ENCODE measurements at places on chromosomes 7 and 10. TPM values are rescaled to one million over a fixed set of nuclear protein-coding genes. Genes with fewer than 3 reads are reported as not detected.

CALHM1 gene
- not detected for total RNA-seq

DNA sequence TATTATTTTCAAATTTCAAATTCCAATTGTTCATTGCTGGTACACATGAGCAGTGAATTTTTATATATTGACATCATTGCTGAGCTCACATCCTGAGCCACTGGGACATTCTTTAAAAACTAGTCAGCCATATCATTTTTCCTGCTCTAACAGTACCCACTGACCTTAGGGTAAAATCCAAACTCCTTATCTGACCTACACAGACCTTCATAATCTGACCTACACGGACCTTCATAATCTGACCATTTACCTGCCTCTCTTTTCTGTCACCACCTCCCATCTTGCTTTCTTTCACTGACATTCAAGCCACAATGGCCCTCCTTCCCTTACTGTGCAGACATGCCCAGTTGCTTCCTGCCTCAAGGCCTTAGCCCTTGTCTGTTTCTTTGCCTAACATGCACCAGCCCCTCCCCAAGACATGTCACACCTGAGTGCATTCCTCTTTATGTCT lies 16.1 kb upstream of the CUZD1 start:
- no peak for DNase-seq

- no peak for DNase-seq
These were observed 15.3 kb downstream of the CALML3 start for GRCh38 chr10:5540080-5540479.

- no peak for DNase-seq
These were observed 45.5 kb downstream of the INSIG1 start for GRCh38 chr7:155343150-155343549.

VCL gene
- total RNA-seq: 165 TPM

DNA sequence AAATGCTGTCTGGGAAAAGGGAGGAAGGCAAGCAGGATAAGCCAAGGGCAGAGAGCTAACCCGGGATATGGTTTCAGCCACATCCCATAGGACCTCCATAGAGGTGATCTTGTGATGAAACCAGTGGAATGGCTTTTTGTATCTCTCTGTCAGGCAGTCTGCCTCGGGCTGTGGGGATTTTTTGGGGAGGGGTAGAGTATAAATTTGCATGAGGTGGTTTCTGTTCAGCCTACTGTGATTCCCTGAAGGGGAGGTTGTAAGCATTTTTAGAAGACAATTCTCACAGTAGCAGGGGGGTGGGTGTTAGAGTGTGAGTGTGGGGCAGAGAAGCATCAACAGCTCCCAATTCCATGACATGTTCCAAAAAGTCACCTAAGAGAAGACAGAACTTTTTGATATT lies 11.8 kb downstream of the OR9A2 start:
- DNase-seq: no peak

- DNase-seq: no peak
These were observed 175.3 kb upstream of the RHEB start for GRCh38 chr7:151694828-151695580.

DNA sequence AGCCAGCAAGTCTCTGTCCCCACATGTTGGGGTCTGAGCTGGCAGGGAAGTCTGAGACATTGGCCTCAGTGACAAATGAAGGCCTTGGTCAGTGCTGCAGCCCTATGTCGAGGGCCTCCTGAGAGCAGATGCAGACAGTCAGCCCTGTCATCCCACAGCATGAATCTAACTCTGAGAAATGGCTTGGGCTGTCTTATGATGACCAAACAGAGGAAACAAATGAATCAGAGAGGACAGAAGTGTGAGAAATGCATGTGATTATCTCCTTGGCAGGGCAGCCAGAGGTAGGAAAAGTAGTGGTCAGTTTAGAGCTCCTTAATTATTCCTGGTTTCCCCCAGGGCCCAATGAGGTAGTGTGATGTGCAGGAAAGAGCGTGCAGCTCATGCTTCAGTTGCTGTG lies 287.6 kb downstream of the SORCS3 start:
- no peak for DNase-seq

DNA sequence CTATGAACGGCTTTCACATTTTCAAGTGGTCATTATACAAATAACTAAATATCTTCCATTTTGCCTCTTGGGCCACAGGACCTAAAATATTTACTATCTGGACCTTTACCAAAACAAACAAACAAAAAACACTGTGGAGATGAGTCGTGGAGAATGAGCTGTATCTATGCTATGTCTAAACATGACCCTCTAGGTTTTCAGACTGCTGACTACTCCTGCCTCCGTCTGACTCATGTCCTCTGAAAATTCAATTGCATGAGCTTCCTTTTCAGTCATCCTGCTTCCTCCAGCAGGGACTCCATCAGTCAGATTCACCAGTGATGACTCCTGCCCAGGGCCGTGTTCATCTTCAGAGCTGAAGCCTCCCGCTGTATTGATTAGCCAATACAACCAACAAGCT lies 96.8 kb downstream of the COL28A1 start:
- no peak for DNase-seq

- no peak for DNase-seq
These were observed 43.2 kb downstream of the PANK1 start for GRCh38 chr10:89601728-89602361.

- no peak for DNase-seq
These were observed 217.7 kb upstream of the AOAH start for GRCh38 chr7:36942025-36942424.

C10orf67 gene
- total RNA-seq: 1.2 TPM

DNA sequence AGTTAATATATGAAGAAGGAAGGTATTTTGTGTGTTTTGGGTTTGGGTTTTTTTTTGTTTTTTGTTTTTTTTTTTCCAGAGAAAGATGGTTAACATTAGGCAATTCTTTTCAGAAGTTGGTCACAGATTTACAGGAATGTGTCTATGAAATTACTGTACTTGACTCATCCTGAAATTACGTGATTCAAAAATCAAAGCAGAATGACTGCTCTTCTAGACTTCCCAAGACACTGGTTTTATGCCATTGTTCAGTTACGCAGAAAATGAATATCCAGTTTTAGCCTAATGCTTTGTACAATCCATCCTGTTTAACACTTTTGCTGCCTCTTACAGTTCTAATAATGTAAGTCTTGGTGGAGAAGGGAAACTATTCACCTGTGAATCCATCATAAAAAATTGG lies 39.7 kb upstream of the CELF2 start:
- DNase-seq: no peak

GRCh38 chr7:81111358-81111757 lies 192.5 kb upstream of the SEMA3C start:
- DNase-seq: no peak

- no peak for DNase-seq
These were observed 39.2 kb upstream of the MKRN1 start for GRCh38 chr7:140518370-140519006.

GRCh38 chr7:150685219-150686029 lies at the start of gene GIMAP2:
GIMAP2 (plus strand) TSS chr7:150685706; CDS start chr7:150687060, 1,354 bp downstream.
- no peak for DNase-seq

GRCh38 chr10:121339114-121339513 lies 259.1 kb downstream of the FGFR2 start:
- no peak for DNase-seq

GRCh38 chr10:34689053-34689452 lies 126.0 kb downstream of the PARD3 start:
- no peak for DNase-seq

- no peak for DNase-seq
These were observed 10.5 kb upstream of the MTPAP start for GRCh38 chr10:30359373-30360206.

DNA sequence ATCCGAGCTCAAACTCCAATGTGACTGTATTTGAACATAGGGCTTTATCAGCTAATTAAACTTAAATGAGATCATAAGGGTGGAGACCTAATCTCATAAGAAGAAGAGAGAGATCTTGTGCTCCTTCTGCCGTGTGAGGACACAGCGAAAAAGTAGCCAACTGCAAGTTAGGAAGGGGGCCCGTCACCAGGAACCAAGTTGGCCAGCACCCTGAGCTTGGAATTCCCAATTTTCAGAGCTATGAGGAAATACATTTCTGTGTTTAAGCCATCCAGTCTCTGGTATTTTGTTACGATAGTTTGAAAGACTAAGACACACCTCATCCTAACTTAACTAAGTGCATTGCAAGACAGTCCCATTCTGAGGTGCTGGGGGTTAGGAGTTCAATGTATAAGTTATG lies 14.1 kb upstream of the WDR86 start:
- no peak for DNase-seq

- no peak for DNase-seq
These were observed 31.8 kb upstream of the GPAM start for GRCh38 chr10:112215342-112215774.

TRIM50 gene
- total RNA-seq: 0.71 TPM

CXCL12 gene
- 394 TPM for total RNA-seq

WNT2 gene
- total RNA-seq: 0.31 TPM

DNA sequence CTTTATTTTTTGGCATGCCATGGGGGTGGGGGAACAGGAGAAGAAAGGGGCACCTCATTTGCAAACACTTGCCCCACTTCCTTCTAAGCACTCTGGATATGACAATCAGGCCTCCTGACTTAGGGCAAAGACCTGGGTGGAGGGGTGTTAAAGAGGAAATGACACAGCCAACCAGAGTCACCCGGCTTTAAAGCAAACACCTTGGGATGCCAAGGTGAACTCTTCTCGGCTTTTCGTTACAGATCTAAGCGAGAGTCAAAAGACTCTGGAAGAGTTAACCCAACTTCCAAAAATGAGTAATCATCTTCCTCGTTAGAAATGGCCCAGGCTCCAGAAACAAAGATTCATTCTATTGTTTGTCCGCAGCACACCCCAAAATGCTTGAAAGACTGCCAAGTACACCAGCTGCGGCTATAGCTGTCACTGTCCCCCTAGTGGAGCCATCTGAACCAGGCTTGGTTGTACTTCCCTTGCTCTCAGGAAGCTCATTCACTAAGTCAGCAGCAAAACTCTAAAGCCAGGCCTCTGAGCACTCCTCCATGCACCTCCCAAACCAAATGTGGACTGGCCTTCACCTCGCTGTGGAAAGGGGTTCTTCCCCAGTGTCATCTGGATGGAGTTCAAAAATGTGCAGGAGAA lies 24.8 kb downstream of the FAM53B start:
- DNase-seq: peak; percentile 83

- no peak for DNase-seq
These were observed 65.8 kb upstream of the LAMB4 start for GRCh38 chr7:108196004-108196403.

GRCh38 chr7:52670608-52671225 lies 364.7 kb upstream of the POM121L12 start:
- DNase-seq: no peak

- peak; percentile 70 for DNase-seq
These were observed 54.6 kb downstream of the EEPD1 start for GRCh38 chr7:36207451-36208291.

- DNase-seq: no peak
These were observed 337.8 kb downstream of the NRG3 start for GRCh38 chr10:82212753-82213152.

CFTR gene
- total RNA-seq: not detected

GRCh38 chr7:156460858-156461627 lies 179.5 kb upstream of the RNF32 start:
- DNase-seq: no peak

- no peak for DNase-seq
These were observed 152.0 kb downstream of the CCDC3 start for GRCh38 chr10:12849319-12850181.

DNA sequence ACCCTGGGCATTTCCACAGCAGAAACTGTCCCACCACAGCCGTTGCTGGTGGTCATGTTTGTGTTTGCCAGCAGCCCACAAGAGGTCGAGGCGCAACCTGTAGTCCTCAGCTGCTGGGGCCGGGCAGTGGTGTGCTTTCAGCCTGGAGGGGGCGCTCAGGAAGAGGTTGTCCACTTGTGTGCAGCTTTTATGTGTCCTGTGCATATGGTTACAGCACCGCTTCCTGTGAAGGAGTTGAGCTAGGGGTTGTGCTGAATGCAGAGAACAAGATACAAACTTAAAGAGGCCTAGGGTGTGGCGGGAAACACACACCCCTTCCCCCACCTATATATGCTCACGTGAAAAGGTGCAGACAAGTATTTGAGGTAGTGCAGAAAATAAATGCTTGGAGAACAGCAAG lies 29.5 kb upstream of the PFKFB3 start:
- no peak for DNase-seq

- no peak for DNase-seq
These were observed 148.6 kb upstream of the FAM3C start for GRCh38 chr7:121544726-121545125.

- no peak for DNase-seq
These were observed 8.8 kb downstream of the ADAMTS14 start for GRCh38 chr10:70680899-70681730.

PGAM2 gene
- 0.85 TPM for total RNA-seq

DNA sequence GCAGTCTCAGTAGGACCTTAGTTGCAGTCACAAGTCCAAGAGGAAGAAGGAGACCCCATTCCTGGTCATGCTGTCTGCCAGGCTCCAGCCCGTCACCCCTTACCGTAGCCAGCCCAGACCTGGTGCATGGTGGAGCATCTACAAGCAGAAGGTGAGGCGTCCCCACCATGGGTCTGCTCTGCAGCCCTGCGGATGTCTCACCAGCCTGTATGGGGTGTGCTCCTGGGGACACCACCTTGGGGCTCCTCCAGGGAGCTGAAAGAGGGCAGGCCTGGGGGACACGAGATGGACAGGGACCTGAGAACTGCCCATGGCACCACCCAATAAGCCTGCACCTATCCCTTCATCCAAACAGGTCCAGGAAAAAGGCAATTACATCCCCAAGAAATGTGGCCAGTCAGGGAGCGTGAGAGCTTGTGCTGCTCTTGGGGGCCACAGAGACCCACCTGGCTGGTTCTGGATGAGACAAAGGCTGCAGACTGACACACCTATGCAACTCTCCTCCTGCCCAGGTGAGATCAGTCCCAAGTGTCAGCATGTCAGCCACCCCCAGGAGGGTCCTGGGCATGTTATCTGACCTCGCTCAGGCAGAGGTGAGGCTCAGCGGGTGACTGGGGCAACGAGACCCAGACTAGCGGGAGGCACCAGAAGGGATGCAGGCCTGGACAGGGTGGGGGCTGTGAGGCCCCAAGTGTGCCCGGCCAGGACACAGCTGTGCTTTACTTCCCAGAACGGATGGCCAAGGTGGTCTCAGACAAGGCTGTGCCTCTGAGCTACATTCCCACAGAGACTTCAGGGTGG lies 84.5 kb upstream of the RET start:
- DNase-seq: no peak

MUC3A gene
- 0.36 TPM for total RNA-seq

DNA sequence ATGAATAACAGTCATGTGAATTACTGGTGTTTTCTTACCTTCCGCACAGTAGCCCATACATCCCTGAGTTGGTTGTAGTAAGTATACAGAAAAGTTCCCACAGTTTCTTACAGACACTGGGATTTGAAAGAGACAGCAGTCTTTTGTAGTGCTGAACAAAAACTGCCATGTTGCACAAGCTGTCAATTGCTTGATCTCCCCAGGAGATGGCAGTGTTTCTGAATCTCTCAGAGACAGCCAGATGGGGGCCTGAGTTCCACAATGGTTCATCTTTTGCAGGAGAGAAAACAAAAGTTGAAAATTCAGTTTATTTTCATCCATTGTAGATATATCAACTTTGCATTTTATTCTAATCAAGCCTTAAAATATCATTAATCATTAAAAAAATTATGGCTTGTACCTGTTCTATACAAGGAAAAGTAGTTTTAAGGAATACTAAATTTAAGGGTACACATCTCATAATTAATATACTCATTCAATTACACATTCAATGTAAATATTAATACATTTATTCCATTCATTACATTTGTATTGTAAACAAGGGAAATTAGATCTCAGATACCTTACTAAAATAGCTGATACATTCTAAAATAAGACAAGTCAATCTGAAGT lies 14.5 kb downstream of the VWDE start:
- DNase-seq: no peak

- DNase-seq: no peak
These were observed 122.1 kb downstream of the GRID1 start for GRCh38 chr10:86244297-86245014.

Measured in sciatic nerve (tissue), 2 donors.